ENCODE measurements at places on chromosomes 2 and 18.

- DNase-seq, result peak; percentile 52
Observed at GRCh38 chr2:100262555-100263320, 59.6 kb downstream of the LONRF2 start.

- DNase-seq, result no peak
Observed at GRCh38 chr18:44973282-44973681, 292.6 kb downstream of the SETBP1 start.

DNA sequence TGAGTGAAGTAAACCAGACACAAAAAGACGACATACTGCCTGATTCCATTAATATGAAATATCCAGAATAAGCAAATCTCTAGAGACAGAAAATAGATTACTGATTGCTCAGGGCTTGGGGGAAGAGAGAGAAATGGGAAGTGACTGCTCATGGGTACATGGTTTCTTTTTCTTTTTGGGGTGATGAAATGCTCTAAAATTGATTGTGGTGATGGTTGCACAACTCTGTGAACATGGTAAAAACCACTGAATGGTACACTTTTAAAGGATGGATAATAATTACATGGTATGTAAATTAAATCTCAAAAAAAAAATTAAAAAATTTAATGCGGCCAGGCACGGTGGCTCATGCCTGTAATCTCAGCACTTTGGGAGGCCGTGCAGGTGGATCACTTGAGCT lies 39.3 kb downstream of the RPL31 start:
- no peak for DNase-seq

- no peak for DNase-seq
Observed at GRCh38 chr2:167293943-167294775, 405.9 kb downstream of the XIRP2 start.

DNA sequence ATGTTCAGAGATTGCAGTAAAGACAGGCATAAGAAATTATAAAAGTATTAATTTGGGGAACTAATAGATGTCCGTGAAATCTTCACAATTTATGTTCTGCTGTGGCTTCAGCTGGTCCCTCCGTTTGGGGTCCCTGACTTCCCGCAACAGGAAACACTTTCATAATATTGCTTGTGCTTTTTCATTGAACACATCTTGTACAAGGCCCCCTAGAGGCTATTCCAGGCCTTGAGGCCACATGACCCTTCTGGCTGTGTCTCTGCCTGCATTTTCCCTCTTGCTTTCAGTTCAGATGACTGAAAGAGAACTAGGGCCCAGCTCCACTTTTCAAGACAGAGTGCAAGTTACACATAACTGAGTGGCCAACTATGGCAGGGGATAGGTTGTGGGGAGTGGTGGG lies 164.1 kb downstream of the TMEM247 start:
- no peak for DNase-seq

DNA sequence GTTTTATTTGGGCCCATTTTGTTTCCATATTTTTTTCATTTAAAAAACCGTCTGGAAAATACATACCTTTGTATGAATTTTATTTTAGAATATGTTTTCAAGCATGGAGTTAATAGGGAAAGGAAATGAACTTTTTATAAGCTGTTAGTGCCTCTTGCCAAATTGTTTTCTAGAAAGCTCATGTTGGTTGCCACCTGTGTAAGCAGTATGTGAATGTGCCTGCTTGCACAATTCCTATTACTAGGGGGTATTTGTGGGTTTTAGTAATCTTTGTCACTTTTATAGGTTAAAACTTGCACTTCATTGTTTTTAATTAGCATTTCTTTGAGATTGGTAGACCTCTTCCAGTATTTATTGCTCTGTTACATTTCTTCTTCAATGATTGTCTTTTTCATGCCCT lies 107.3 kb downstream of the TANC1 start:
- no peak for DNase-seq

DNA sequence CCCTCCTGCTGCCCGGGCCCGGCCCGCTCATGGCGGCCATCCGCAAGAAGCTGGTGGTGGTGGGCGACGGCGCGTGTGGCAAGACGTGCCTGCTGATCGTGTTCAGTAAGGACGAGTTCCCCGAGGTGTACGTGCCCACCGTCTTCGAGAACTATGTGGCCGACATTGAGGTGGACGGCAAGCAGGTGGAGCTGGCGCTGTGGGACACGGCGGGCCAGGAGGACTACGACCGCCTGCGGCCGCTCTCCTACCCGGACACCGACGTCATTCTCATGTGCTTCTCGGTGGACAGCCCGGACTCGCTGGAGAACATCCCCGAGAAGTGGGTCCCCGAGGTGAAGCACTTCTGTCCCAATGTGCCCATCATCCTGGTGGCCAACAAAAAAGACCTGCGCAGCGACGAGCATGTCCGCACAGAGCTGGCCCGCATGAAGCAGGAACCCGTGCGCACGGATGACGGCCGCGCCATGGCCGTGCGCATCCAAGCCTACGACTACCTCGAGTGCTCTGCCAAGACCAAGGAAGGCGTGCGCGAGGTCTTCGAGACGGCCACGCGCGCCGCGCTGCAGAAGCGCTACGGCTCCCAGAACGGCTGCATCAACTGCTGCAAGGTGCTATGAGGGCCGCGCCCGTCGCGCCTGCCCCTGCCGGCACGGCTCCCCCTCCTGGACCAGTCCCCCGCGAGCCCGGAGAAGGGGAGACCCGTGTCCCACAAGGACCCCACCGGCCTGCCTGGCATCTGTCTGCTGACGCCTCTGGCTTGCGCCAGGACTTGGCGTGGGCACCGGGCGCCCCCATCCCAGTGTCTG lies 767 bp downstream of the RHOB start:
- peak; percentile 7 for DNase-seq

- no peak for DNase-seq
Observed at GRCh38 chr2:225288986-225289385, 110.5 kb upstream of the NYAP2 start.

GRCh38 chr2:177748360-177748759 lies 324.2 kb downstream of the PDE11A start:
- no peak for DNase-seq

- no peak for DNase-seq
Observed at GRCh38 chr18:11927497-11927896, 19.4 kb upstream of the MPPE1 start.

- no peak for DNase-seq
Observed at GRCh38 chr18:68034296-68034695, 517.8 kb upstream of the DSEL start.

DNA sequence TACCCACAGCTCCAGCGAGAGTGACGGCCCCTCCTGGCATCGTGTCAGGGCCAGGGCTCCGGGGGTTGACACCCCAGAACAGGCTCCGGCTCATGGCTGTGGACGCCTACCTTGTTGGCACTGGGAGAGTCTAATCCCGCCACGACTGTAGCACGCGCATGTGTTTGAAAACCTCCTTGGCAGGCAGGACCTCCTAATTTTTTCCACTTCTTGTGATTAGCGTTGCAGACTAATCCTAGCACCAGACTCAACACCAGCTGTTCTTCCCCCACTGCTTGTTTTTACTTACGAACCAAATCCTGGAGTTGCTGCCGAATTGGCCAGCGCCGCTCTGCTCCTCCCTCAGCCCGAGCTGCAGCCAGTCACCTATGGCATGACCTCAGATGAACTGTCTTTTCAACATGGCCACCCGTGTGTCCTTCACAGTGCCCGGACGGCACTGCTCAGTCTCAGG lies 110.7 kb downstream of the KLHL29 start:
- no peak for DNase-seq

DNA sequence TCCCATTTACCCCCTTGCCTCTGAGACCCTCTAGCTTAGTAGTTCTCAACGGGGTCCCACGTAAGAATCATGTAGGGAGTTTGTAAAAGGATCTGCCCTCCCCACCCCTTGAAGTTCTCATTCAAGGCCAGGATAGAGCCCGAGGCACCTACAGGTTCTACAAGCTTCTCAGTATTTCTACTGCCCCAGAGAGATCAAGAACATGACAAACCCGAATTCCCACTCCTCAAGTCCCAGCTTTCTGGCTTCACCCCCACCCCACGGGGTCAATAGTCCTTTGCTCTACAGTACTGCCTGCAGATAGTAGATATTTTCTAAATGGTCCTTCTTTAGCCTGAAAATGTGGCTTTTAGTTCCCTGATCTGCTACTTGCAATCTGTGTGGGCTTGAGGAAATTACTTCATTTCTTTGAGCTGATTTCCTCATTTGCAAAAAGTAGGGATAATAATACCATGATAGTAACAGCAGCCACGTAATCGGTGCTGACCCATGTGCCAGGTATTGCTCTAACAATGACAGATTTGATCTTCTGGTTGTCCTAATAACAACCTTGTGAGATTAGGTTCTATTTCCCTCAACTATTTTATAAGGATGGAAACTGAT lies 7.1 kb downstream of the CIB4 start:
- DNase-seq, result no peak

- peak; percentile 27 for DNase-seq
Observed at GRCh38 chr2:170817093-170818035, 677 bp downstream of the GAD1 start.

- DNase-seq, result no peak
Observed at GRCh38 chr2:12300927-12301326, 415.8 kb upstream of the TRIB2 start.

- DNase-seq, result no peak
Observed at GRCh38 chr2:211737282-211737681, 801.3 kb downstream of the ERBB4 start.

DNA sequence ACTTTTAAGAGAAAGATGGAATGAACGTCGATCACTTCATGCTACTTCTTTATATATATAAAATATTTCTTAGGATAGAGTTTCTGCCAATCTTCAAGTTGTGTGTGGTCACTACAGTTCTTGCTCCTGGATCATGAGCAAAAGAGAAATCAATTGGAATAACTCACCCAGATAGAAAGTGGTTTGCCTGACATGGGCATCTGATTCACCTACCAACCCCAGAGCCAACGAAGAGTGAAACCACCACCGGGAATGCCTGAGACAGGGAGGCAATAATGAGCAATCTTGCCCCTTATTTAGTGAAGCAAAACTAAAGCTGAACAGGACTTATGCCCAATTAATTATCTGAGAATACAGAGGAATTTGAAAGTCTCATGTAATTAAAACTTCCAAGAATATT lies 250.2 kb upstream of the REG3G start:
- no peak for DNase-seq

DNA sequence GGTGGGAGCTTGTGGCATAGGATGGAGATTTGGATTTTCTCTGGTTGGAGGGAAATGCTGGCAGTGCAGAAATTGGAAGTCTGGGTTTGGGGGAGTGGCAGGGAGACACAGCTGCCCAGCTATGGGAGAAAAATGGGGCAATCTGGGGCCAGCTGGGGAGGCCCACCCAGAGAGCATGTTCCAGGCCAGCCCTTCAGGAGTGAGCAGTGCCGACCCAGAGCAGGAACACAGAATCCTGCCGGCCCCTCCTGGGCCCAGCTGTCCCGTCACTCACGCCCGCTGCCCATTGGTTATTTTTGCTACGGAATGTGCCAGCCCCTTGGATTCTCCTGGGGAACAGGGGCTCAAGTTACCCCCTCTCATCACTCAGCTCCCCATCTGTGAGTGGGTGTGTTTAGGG lies 4.9 kb downstream of the SPEG start:
- no peak for DNase-seq

GRCh38 chr2:68767031-68767961 lies 32.7 kb downstream of the ARHGAP25 start:
- DNase-seq, result no peak

DNA sequence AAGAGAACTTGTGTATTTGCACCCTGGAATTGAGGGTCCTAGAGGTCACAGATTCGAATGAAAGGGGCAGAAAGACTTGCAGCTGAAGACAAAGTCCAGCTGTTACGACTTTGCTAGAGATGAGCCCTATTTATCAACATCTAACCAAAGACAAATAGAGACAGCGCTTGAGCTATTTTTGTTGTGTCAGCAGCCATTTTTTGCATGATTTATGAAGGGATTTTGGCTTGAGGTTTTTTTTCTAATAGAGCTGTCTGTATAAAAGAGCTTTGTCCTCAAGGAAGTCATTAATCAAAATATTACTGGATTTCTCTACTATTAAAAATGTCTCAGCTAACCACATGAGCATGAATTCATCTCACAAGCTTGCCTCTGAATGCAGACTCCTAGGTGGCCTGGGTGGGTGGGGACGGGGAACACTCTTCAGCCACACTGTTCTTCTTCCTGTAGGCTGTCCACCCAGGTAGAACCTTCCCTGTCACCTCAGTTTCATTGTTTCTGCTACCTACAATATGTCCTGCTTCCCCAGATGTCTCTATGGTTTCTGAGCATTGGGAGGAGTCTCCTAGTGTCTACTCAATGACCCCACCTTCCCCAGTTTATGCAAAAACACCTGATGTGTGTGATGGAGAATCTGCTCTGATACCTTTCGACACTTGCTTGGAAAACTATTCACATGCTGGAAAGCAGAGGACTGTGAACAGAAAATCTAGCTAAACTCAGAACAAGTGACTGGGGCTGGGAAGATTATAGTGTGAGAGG lies 7.2 kb upstream of the CD226 start:
- DNase-seq, result no peak

DNA sequence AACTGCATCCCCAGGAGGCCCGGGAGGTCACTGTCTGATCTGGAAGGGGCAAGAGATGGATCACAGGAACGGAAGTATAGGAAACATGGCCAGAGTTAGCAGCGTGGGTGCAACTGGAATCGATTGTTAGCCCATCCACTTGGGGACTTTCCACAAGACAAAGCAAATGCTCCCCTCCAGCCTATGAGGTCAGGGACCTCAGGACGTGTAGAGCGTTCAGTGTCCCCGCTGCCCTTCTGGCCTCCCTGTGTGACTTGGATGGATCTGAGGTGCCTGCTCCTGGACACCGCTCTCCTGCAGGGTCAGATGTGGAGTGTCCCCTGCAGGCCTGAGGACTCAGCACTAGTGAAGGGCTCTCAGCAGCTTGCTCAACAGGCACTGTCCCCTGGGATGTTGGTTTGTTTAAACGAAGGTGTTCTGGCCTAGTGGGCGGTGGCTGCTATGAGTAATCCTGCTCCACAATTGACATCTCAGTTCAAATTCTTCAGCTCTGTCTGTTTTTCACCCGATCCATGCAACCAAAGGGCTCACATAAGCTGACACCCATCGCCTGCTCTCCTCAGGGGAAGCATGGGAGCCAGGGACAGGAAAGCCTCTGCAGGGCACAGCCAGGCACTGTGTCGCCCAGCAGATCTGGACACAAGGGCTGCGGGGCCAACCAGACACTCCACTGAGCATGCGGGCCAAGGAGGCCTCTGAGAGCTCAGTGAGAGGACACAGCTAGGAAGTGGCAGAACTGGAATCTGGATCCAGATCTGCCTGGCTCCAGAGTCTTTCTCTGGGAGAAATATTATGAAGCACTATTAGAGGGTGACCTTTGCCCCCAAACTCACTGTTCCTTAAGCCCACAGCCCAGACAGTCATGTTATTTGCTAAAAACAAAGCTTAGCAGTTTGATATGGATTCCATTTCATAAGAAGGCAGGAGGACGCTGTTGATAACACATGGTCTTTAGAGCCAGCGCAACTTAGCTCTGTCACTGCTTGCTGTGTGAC lies 78.5 kb downstream of the RHOB start:
- DNase-seq, result no peak
